ENCODE measurements at places on chromosomes 11 and 22. TPM values are rescaled to one million over a fixed set of nuclear protein-coding genes. Genes with fewer than 3 reads are reported as not detected.

DNA sequence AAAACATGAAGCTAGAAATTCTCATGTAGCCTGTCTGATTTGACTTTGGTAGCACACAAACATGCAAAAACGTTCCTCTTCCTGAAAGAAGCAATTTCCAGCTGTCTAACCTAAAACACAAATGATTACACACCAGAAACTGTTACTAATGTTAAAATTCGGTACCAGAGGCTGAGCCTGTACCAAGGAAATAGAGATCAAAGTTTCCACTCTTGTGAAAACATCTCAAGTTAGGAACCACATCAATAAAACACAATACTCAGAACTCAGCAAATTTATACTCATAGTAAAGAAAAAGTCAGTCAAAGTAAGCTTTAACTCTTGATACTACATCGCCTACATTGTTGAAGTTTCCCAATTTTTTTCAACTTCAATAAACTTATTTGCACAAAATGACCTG is 107.8 kb downstream of the FCHSD2 start:
- no peak for DNase-seq

GRCh38 chr11:7251836-7252682 is at the start of gene SYT9:
Gene SYT9, plus strand, starts transcription at chr11:7251904. Its CDS starts 283 bp downstream, at chr11:7252187.
- DNase-seq: peak; percentile 62

- no peak for DNase-seq
Measured at GRCh38 chr22:24046024-24046423, 34.9 kb downstream of the CABIN1 start.

DNA sequence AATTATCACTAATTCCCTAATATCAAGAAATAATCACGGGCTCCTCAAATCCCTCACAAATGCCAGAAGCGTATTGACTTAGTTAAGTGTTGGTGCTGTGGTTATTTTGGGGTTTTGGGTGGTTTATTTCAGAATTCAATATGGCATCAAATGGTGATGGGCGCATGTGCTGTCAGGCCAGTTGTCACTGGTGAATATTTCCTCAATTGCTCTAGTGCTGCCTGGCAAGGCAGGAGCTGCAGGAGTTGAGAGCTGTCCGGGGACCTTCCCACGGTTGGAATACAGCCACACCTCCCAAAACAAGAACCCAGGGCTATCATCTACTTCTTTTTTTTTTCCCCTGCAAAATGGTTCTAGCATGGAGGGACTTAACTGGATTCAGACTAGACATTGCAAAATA is 10.3 kb downstream of the IGLL5 start:
- DNase-seq: peak; percentile 9

DNA sequence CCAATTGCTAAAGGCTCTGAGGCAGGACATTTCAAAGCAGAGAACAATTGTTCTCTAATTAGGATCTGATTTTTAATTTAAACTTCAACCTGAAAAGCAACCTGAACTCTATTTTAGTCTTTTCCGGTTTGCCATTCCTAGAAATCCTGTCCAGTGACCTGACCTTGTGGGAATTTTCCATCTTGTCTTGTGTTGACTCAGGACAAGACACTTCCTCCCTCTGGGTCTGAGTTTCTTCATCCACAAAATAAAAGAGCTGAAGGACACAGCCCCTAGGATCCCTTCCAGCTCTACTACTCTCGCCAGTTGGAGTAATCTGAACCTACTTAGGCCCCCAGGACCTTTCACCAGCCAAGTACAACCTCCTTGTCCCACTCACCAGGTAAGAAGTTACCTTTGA is 66.5 kb upstream of the POU2AF1 start:
- no peak for DNase-seq

DNA sequence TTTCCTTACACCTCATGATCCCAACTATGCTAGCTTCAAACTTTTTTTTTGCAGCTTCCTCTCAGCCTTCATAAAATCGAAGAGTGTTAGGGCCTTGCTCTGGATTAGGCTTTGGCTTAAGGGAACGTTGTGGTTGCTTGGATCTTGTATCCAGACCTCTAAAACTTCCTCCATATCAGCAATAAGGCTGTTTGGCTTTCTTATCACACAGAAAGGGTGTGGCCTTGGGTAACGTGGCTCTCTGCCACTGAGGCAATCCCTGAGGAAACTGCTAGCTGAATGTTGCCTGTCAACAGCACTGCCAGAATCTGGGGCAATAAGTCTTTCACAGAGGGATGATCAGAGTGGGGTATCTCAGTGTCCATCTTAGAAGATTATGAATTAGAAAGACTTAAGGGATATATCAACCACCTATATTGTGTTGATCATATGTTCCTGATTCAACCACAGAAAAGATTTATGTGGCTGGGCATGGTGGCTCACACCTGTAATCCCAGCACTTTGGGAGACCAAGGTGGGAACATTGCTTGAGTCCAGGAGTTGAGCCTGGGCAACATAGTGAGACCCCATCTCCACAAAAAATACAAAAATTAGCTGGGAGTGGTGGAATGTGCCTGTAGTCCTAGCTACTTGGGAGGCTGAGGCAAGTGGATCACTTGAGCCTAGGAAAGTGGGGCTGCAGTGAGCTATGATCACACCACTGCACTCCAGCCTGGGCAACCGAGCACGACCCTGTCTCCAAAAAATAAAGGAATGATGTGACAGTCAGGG is 12.5 kb upstream of the CUL5 start:
- no peak for DNase-seq

DNA sequence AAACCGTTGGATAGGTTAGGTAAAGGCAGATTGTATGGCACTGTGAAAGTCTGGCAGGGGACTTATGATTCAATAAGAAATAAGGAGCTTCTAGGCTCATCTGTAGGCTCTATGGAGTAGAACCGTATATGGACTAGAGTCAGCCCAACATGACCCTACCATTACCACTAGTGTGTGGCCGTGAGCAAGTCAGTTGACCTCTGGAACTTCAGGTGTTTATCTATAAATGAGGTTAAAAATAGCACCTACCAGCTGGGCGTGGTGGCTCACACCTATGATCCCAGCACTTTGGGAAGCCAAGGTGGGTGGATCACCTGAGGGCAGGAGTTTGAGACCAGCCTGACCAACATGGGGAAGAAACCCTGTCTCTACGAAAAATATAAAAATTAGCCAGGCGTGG is 4.4 kb downstream of the HINFP start:
- DNase-seq: no peak

DNA sequence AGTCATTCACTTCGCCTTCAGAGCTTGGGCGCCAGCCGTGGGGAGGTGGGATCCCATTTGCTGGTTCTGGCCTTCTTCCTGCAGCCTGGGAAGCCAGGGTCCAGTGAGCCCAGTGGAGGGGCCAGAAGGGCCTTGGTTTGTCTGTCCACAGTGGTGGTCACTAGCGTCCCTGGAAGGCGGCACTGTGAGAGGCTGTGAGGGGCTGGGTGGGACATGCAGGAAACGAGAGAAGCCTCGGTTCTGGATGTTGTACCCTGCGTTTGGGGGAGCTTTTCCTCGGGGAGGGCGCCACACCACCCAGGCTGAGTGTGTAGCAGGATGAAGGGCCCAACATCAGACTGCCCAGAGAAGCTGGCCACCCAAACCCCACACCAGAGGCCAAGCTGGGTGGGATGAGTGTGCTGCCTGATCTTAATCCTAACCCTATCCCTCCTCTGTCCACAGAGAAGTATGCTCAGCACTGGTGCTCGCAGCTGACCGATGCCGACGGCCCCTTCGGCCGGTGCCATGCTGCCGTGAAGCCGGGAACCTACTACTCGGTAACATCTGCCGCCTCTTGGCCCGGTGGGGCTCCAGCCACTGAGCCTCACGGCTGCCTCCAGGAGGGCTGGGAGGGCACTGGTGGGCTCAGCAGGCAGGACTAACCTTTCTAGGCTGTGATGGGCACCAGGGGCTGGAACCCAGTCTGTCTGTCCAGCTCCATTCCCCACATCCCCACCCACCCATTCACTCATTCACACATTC is 14.4 kb downstream of the MUC5AC start:
- DNase-seq: no peak

DNA sequence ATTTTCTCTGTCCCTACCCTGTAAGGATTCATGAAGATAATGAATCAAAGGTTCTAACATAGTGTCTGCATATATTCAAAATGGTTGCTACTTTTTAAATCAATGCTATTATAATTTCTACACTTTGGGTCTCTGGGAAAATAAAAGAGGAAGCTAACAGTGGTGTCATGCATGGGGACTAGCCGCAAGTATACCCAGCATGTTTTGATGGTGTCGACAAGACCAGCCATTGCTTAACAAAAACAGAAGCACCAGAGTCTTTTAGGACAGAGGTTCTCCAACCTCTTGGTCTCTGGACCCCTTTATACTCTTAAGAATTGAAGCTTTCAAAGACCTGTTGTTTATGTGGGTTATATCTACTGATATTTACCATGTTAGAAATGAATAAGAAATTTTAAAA is 37.8 kb downstream of the RNF141 start:
- DNase-seq: peak; percentile 22

DNA sequence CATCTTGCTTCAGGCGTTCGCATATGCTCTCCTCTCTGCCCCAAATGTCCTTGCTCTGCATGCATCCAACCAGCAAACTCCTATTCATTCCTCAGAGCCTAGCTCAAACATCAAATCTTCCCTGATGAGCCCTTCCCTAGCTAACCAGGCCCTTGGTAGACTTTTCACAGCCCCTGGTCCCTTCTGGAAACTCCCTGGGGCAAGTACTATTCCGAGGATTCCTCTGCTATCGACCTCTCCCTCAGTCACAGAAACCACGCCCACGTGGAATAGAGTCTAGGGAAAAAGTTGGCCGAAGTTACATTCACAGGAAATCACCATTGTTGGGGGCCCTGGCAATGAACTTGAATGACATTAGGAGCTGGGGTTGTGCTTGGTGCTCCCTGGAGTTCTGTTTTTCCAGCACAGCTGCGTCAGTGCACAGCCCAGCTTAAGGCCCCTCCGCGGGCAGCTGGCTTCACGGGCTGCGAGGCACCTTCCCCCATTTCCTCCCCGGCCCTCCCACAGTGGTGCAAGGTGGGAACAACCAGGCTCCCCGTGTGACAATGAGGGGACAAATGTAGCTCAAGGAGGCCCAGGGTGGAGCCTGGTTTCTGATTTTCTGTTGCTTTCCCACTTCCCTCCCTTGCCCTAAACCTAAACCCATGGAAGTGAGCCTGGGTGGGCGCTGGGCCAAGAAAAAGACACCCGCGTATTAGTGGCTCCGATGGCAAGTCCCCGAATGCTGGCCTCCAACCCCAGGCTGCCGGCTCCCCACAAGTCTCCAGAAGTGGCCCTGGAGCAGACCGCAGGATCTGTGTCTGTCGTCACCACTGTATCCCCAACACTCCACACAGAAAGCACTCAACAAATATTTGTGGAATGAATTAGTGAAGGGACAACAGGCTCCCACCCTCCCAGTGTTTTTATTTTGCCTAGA is 4.3 kb upstream of the ATP5MGL start:
- DNase-seq: peak; percentile 87

DNA sequence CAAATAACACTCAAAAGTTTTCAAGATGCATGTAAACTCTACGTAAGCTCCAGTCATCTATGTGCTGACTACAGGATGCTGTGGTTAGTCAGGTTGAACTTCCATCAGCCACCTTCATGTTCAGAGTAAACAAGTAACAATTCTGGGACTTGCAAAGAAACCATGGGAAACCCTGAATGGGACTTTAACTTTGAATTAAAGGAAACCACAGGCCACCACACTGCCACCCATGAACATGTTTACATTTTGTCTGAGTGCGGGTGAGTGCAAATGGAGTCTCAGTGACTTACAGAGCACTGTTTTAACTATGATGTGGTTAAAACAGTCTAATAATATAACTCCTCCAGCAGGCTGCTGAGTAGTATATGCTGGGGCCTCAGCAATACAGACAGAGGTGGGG is 12.9 kb upstream of the SYTL2 start:
- DNase-seq: no peak

GRCh38 chr22:32058656-32059260 is 15.7 kb downstream of the SLC5A1 start:
- no peak for DNase-seq

The APOA1 gene
- 0.54 TPM for total RNA-seq

The C11orf16 gene
- not detected for total RNA-seq

The CHRM1 gene
- 0.16 TPM for total RNA-seq

The PTPN5 gene
- 1.1 TPM for total RNA-seq

The C11orf65 gene
- total RNA-seq: 0.66 TPM

Data from sigmoid colon (tissue), 7 donors.